ENCODE measurements at places on chromosomes 7 and 10.

DNA sequence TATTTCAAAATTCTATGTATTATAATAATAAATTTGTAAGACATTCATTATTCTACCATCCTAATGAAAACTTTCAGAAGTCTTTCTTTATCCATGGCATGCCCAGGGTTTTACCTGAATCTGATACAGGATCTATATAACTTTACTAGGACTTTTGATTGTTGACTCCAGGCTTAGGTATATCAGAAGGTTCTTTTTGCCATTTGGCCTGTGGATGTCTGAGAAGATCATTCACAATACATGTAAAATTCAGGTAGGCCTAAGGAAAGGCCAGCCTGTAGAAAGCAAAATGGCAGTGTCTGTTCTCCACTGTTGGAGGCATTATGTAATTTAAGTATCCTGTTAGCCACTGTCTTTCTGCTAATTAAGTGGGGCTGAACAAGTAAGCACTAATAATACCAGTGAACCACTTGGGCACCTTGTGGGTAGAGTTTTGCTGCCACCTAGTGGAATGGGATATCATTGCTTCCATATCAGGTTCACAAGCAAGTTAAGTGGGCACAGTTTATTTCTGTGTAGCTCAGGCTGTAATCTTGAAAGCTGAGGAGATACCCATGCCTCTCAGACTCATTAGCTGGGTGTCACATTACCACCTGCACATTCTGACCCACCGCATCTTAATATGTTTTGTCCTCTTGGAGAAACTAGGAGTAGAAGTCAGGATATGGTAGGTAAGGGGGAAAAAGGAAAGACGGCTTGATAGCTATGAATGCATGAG, 105.5 kb downstream of the SEPTIN7 start:
- DNase-seq: peak; percentile 47

GRCh38 chr10:4279655-4280054, 494.6 kb upstream of the KLF6 start:
- no peak for DNase-seq

DNA sequence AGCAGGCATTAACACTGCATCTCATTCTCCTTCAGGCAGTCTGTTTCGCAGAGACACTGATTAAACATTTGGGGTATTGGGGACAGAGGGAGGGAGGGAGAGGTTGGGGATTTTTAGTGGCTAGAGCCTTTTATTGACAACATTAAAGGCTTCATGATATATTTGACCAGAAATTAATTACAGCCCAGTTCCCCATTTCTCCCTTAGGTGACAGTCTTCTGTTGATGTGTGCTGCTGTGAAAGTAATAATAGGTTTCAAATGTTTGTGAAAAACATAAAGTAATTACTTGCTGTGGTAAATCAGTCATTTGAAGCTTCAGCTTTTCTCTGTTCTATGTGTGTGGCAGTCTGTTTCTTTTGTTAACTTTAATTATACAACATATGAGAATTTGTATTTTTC, 105.3 kb upstream of the LRGUK start:
- no peak for DNase-seq

GRCh38 chr10:117350909-117351308, 24.3 kb downstream of the PDZD8 start:
- DNase-seq: no peak

DNA sequence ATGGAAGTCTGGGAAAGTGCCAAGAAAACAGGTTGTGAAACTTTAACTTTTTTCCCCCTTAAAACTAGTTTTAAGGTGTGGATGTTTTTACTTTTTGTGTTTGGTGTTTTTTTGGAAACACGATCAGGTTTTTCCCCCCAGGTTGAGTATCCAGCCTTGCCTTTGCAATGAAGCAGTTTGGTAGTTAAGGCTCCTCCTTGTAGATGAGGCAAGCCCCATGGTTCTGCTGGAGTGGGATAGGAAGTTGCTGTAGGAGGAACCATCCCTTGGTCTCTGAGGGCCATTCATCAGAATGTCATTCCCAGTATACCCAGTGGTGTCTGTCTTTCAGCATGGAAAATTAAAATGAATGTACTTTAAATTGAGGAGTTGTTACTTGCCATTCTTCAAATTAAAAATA, 2.7 kb downstream of the CUL1 start:
- no peak for DNase-seq

DNA sequence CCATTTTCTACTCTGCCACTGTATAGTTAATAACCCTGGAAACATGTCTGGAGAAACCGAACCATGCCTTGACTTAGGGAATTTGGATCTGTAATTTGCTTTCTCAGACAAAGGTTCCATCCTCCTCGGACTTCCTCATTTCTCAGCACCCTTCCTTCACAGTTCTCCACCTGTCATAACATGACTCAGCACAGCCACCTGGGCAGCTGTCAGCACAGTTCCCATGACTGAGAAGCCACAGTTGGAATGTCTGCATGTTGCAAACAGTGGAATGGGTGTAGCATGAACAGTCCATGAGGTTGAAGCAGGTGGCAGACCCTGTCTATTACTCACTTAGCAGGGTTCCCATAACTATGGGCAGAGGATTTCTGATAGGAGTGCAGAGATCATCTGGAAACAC, 634 bp upstream of the OR9A4 start:
- no peak for DNase-seq

GRCh38 chr7:31094271-31094670, 42.2 kb downstream of the ADCYAP1R1 start:
- DNase-seq: no peak

DNA sequence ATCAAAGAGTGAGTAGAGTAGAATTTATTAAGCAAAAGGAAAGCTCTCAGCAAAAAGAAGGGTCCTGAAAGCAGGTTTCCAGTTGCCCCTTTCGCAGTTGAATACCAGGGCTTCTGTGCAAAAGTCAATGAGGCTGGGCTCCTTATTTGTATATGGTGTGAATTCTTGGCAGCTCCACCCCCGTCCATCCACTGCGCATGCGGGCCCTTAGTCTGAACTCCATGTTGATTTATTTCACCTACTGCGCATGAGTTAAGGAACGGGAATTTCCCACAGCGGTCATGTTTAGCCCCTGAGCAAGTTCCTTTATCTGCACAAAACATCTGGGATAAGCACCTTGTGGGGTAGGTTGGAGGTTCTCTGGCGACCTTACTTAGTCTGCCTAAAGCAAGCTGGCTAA, 325.6 kb downstream of the ZWINT start:
- DNase-seq: no peak

- no peak for DNase-seq
These were observed 2.8 kb downstream of the SP8 start for GRCh38 chr7:20783700-20784387.

- DNase-seq: no peak
These were observed 24.1 kb upstream of the FFAR4 start for GRCh38 chr10:93542358-93542791.

- no peak for DNase-seq
These were observed 260.3 kb downstream of the SNX13 start for GRCh38 chr7:17680026-17680425.

- no peak for DNase-seq
These were observed 16.4 kb downstream of the SEPHS1 start for GRCh38 chr10:13331646-13332045.

DNA sequence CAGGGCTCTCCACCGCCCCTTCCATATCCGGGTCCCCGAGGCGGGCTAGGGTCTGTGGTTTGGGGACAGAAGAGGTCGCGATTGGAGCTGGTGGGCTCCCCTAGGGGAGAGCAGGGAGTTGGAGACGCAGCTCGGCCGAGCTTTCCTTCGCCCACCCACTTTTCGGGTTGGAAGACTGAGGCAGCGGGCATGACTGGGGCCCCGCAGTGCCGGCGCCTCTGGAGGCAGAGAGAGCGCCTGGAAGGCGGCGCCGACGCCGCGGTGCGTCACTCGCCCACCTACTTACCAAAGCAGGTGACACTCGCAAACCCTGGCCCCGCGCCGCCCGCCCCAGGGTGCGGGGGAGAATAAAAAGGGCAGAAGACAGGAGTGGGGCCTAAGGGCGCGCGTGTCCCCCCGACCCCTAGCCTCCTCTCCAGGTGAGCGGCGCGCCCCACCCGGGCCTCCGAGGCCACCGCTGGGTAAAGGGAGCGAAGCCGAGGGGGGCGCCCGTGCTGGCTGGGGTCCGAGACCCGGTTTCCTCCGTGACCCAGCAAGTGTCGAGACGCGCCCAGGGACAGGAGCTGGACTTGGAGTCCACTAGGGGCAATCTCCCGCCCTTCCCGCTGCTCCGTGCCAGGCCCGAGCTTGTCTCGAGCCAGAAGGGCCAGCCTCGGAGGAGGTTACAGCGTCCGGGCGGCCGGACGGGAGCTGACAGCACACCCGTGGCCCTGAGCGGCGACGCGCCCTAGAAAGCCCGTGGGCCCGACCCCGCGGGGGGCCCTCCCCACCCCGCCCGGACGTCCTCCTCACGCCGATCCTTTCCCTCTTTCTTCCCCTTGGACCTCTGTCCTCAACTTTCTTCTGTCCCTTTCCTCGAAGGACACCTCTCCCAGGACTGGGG, 34.4 kb upstream of the GRID1 start:
- peak; percentile 73 for DNase-seq
